Activated naive CD4-positive, alpha-beta T cell treated with Interleukin-2 at 50 U/mL for 16 hours (primary cell): ENCODE measurements at places on chromosomes 1 and 21.

- peak; percentile 62 for DNase-seq
Measured at GRCh38 chr1:1344655-1345361, 4.4 kb downstream of the DVL1 start.

DNA sequence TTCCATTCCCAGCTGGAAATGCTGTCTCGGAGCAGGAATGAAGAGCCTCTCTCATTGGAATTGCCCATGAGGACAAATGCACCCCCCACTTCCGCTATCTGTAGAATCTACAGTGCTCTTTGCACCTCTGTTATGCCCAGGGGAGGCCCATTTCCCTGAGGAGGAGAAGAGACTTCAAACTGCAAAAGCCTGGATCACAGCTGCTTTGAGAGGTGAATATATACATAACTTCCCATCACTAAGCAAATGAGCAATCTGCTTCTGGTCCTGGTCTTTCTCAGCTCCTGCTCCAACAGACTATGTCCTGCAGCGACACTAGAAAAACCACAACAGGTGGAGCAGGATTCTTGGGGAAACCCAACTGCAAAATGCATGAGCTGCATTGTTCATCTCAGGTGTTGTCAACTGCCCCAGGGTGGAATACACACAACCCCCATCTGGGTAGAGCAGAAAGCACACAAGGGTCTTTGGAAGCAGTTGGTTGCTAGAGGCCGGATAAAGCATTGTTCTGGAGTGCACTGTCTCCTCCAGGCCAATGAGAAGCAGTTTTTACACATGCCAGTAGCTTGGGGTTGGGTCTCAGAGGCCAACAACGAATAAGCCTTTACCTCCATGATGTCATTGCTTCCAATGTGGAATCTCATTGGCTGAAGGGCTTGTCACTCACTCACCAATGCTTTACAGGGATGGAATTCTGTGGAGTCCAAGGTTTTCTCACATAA, 67.7 kb upstream of the RAB4A start:
- DNase-seq = no peak

- no peak for DNase-seq
Measured at GRCh38 chr21:34519016-34519415, 7.0 kb upstream of the KCNE1 start.

- no peak for DNase-seq
Measured at GRCh38 chr1:230169454-230170152, 102.6 kb downstream of the GALNT2 start.

- no peak for DNase-seq
Measured at GRCh38 chr1:76727520-76727919, 139.8 kb upstream of the ST6GALNAC5 start.

DNA sequence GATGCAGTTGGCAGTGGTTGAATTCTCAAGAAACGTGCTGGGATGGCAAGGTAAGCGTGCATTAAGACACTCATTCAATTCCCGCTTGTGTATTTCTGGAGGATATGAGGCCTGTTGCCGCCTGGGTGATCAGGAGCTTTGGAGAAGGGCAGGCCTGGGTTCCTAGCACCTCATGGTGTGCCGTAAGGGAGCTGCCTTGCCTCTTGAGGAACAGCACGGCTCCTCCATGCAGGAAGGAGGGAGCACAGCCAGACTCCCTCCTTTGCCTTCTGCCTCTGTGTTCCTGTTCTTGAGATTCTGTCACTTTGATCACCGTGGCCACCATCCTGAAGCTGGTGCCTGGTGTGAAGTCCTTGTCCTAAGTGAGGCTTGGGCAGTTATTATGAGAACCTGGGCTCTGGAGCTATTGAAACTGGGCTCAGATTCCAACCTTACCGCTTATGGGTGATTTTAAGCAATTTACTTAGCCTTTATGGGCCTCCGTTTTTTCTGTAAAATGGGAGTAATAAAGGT, 18.3 kb downstream of the SLFNL1 start:
- no peak for DNase-seq

DNA sequence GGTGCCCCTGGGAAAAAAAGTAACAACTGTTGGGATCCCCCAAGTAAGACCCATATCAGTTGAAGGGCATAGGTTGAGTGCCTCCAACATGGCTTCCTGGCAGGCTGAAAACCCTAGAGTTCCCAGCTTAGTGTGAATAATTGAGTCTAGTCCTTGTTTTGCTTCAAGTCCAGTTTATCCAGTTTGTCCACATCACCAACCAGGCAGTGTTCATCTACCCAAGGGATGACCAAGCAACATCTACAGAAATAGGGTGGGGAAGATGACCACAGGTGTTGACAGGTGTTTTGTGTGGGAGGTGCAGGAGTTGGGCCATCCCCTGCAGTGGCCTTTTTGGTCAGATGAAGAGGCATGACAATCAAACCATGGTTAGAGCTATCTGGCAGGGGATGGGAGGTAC, 54.3 kb upstream of the ERO1B start:
- DNase-seq = no peak

DNA sequence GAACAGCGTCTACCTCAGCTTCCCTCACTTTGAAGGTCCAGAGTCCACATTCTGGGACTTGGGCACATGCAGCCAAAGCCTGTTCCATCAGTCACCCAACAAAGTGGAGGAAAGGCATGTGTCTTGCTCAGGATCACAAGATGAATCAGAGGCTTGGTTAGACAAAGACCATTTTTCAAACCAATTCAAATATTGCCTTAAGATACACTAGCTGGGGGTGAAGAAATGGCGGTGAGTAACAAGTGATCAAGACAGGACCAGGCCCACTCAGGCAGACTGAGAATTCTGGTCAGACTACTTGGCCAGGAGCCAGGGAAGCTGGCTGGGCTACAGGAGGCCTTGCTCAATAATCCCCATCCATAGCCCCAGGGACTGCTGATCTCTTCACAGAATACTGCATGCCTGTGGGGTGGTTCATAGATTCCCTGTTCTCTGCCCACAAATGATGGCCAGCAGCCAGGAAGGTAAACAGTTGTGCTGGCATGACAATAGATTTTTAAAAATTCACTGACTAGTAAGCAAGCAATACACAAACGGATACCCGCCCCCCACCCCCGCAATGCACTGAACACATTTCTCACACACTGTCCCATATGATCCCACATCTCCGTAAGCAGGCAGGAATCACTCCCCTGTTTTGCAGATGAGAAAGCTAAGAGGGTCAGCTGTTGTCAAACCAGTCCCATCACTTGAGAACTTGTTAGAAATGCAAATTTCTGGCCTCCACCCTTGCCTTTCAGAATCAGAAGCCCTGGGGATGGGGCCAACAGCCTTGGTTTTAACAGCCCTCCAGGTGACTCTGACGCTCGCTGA, 27.2 kb downstream of the ERI3 start:
- DNase-seq = no peak

DNA sequence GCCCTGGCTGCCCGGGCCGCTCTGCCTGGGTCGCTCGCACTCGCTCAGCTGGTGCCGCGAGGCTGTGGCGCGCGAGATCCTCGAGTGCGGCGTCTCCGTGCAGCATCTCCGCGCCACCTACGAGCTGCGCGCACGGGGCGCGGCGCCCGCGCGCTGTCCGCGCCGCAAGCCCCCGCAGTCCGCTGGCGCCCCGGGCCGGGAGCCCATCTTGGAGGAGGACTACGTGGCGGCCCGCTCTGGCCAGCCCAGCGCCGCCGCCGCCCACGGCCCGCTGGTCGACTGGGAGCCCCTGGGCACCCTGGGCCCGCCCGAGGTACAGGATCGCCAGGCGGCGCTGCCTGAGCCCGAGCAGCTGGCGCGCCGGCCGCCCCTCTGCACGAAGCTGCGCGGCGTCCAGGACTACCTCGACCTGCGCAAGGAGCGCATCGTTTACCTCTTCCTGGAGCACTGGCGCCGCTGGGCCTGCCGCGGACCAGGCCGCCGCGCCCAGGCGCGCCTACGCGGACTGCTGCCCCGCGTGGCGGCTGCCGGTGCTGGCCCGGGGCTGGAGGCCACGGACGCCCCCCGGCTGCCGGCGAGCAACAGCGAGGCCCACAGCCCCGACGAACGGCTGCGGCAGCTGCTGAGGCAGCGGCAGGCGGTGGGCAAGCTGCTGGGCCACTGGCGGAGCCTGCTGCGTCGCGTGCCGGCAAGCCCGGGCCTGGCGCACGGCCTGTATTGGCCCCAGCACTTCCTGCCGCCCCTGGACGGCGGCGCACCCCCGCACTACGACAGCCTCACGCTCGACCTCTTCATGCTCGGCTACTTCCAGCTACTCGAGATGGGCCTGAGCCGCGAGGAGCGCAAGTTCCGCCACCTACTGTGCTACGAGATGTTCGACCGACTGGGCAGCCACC, 10.9 kb downstream of the TNFRSF25 start:
- DNase-seq = peak; percentile 53

GRCh38 chr1:201528631-201529252, 10.2 kb upstream of the NAV1 start:
- DNase-seq = no peak

GRCh38 chr1:228345201-228345930, 61.3 kb downstream of the TRIM11 start:
- DNase-seq = no peak

DNA sequence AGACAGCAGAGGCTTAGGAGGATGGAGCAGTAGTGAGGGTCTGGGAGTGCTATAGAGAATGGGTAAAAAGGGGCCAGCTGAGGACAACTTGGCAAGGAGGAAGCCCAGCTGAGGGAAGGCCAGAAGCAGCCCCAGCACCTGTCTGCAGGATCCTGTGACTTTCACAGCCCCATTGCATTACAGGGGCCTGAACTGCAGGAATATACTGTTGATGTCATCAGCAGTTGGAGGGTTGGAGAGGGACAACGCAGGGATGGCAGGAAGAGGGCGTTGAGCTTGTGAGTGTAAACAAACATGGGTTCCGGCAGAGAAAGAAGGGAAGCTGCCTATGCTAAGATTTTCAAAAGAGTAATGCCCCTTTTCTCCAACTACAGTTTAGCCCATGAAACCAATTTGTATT, 628.5 kb downstream of the SMYD3 start:
- no peak for DNase-seq

DNA sequence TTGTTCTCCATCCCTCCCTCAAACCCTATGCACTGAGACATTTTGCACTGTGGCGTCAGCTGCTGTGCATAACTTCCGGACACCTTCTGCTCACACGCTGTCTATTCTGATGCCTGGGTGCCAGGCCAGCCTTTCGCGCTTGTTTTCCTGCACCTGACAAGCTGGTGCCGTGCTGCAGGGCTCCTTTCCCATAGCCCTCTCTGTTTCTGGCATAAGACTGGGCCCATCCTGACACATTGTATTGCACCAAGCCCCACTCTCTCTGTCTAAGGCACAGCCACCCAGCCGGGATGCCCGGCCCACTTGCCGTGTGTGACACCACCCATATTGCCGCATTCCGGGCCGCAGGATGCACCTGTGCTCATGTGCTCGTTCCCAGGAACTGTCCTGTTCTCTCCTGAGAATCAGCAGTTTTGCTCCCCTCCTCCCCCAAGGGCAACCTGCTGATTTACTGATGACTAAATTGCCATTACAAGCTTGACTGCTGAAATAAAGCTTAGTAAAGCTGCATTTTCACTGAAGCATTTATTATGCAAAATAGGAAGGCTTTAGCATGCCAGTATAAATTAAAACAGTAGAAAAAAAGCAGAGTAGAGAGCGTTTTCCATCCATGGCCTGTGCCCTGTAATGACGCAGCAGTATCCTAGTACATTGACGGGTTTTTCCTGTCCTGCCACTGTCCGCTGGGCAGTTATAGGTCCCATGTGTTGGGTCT, 88.0 kb downstream of the CD247 start:
- no peak for DNase-seq

DNA sequence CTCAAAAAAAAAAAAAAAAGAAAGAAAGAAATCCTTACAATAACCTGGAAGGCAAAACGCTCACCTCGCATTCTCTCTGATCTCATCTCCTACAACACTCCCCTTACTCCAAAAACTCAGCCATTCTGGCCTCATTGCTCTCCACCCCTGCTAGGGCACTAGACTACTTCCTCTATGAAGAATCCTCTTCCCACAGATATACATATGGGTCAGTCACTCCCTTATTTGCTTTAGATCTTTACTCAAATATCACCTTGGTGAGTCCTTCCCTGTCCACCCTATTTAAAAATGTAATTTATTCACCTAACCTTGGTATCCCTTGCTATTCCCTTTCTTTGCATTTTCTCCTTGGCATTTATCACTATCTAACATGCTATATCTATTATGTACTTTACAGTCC, 24.6 kb upstream of the KIF1B start:
- no peak for DNase-seq

GRCh38 chr1:39485046-39485803, 6.2 kb upstream of the BMP8A start:
- DNase-seq = no peak

DNA sequence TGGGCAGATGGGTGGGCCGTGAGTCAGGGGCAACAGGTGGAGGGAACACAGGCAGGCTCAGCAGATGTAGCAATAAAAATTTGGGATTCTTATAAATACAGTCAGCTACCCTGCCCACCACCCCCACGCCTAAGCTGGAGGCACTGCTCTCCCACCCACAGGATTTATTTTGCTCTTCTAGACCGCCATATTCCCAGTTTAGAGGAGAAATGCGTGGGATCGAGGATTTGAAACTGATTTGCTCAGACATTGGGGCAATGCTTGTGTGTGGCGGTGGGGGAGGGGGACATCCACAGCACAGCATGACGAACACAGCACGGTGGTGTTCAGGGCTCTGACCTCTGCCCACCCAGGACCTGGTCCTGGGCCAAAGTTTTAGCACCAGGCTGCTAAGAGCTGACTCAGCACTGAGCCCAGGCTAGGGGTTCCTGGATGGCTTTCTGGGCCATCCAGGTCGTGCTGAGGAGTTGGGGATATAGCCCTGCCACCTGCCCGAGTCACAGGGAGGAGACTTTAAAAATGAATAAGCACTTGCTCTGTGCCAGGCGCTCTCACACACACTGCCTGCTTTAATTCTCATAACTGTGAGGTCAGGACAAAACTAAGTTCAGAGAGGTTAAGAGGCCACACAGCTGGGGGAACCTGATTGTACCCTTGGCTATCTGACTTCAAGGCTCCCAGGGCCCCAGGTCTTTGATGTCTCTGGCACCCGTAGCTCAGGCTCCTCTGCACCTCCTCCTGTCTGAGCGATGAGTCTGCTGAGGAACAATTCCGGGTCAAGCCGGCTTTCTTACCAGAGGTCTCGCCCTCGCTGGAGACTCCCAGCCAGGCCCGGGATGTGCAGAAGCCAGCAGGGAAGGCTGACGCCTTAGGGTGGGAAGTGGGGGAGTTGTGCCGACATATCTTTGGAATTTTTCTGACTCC, 29.4 kb upstream of the CSF1 start:
- no peak for DNase-seq

DNA sequence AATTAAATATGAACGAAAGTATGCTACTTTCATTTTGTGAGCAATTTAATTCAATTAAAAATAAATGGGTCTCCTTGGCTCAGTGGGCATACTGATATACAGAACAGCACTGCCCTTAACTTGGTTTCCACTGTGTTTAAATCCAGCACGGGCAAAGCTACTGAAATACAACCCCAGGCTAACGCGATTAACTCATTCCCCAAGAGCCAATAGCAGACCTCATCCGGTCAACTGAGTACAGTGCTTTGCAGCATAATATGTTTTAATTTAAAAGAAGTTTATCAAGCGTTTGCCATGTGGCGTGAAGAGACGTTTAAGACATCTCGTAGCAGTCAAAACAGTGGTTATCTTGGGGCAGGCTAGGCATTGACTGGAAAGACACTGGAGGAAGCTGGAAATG, 118.6 kb downstream of the PROX1 start:
- no peak for DNase-seq

GRCh38 chr1:100452641-100453040, 85.3 kb upstream of the GPR88 start:
- DNase-seq = no peak
